ENCODE measurements at places on chromosomes 6 and 20.

DNA sequence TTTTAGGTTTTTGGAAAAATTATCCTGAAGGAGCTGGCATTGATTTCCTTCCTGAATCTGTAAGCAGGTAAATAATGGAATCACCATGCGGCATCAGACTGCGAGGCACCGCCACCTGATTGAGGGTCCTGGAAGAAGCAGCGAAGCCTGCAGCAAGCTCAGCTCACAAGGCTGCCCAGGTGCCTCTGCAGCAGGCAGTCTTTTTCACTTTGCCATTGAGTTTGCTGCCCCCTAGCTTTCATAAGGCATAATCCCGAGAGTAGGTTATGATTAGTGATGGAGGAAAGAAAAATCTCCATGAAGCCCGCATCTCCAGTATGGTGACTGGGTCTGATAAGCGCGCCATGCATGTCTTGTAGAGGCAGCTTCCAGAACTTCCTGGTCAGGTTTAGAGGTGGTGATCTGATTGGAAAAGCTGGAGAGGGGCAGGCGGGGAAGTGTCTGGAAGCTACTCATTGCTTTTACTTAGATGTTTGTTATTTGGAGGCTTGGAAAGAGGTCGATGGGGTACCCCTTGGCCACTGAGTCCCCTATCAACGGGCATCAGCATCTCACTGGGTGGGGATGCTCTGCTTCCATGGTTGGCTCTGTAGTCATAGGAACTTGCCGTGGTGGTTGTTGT is 26.7 kb downstream of the IYD start:
- peak; percentile 33 for DNase-seq

- no peak for DNase-seq
Observed at GRCh38 chr6:14266266-14266665, 148.7 kb downstream of the CD83 start.

- no peak for DNase-seq
Observed at GRCh38 chr20:11054266-11054993, 380.6 kb upstream of the JAG1 start.

GRCh38 chr6:53474010-53474409 is 70.9 kb downstream of the GCLC start:
- no peak for DNase-seq

DNA sequence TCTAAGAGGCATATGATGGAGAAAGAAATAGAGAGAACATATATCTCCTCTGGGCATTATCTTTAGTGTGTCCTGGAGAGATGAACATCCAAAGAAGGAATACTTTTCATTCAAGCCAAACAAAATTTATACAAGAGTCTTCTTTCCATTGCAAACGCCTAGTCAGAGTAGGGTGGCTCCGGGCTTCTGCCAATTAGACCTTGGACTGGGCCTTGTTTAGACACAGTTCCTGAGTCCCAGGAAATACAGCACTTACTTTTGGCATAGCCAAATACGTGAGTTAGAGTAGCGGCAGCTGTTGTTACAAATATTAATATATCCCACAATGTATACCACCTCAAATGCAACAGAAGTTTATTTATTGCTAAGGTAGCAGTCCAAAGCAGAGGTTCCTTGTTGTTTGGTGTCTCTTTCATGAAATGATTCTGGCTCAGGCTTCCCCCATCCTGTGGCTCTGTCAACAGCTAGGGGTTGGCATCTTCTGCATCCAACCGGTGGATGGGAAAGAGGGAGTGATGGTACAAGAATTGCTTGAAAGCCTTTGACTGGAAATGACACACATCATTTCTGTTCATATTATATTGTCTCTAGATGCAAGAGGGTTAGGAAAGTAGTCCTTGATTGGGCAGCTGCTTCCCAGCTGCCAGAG is 148.0 kb upstream of the SPACA1 start:
- no peak for DNase-seq

- no peak for DNase-seq
Observed at GRCh38 chr6:142254513-142254912, 47.3 kb upstream of the ADGRG6 start.

GRCh38 chr20:18705490-18705889 is 108.1 kb upstream of the SCP2D1 start:
- DNase-seq: no peak

DNA sequence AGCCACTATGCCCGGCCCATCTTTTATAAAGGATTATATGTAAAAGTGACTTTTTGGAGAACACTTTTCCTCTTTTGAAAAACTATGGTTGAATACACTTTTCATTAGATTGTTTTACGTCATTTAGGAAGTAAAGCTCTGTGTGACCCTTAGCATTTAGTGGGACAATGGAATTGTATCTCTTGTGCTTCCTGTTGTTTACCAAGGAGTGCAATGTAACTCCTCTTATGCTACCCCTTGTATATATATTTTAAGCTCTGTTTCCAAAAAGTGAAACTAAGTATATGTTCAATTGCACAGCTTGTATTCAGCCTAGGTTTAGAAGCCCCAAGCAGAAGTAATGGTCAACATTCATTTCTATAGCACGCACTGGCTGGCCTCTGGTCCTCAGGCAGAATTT is 183.1 kb upstream of the CITED2 start:
- no peak for DNase-seq

DNA sequence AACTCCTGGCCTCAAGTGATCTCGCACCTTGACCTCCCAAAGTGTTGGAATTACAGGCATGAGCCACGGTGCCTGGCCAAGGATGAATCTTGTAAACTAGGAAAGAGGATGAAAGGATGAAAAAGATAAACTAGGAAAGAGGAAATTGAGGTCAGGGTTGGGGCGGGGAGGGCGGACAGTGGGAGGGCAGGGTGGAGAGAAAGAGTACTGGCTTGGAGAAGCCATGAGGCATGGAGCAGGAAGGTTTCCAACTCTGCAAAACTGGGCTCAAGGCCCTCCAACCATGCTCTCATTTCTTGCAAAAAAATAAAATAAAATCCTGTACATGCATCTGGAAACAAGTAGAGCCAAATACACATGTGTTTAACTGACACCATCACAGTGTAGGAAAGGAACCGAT is 256.6 kb upstream of the SGK1 start:
- DNase-seq: no peak

GRCh38 chr6:151616091-151616513 is 122.3 kb downstream of the CCDC170 start:
- no peak for DNase-seq

- no peak for DNase-seq
Observed at GRCh38 chr20:40232756-40233155, 456.3 kb downstream of the MAFB start.

- DNase-seq: no peak
Observed at GRCh38 chr20:54318892-54319291, 111.0 kb downstream of the PFDN4 start.

DNA sequence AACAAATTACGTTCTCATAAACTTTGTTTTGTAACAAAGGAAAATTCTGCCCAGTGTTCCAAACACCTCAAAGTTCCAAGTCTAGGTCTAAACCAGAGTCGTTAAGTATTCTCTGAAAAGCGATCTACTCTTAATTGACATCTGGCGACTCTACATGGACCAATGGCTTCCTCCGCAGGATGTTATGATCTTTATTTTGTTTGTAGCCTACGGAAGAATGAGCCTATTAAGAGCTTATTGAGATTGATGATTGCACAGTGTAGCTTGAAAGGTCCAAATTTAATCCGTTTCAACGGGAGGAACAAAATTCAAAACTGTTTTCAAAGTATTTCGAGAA is 61.1 kb downstream of the FAM217A start:
- DNase-seq: peak; percentile 30

- DNase-seq: no peak
Observed at GRCh38 chr6:105484238-105485161, 81.6 kb upstream of the PREP start.

DNA sequence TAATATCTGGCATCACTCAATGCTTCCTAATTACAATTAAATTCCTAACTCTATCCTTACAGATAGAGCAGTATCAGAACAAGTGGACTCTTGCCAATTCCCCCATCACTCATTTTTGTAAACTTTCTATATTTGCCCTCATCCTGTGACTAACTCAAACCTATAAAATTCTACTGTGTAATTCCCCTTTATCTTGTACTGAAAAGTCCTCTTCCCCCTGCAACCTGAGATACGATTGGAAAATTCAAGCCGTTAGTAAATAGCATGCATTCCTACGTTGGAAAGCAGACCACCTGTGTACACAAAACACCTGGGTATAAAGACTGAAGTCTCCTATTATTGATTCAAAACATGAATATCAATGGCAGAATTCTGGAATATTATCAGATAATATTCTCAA is 70.4 kb upstream of the KCNQ5 start:
- DNase-seq: no peak

DNA sequence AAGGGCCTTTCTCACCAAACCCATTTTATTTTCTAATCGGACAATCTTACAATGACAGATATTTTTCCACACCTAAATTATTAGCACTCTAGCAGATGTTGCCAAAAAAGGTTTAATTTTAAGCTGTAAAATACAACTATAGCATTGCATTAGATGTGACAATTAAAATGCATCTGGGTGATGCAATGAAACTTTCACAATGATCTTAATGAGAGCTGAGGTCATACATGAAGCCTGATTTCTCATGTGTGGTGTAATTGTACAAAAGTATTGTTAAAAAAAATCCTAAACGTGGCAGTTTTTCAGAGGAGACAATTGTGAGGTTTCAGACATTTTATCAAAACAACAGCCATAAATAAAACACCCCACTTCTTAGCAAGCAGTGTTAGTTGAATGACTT is 606.0 kb downstream of the HDGFL1 start:
- DNase-seq: no peak

- no peak for DNase-seq
Observed at GRCh38 chr6:98295515-98296175, 538.7 kb upstream of the POU3F2 start.

DNA sequence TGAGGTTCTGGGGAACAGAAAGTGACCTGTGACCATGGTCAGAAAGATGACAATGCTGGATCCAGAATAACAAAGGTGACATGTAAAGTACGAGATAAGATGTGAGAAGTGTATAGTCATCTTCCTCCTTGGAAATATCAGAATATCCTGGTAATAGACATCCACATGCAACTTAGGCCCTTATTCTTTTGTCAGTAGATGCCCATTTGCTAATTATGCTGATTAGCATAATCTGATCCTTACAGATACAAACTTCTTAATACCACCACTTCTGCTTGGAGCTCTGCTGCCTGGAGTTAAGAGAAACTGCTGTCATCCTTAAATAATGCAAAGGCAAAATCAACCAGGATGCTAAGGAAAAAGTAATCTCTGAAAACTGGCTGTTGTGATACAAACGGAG is 91.3 kb downstream of the KIF16B start:
- no peak for DNase-seq

- no peak for DNase-seq
Observed at GRCh38 chr20:972256-972655, 29.9 kb downstream of the RSPO4 start.
